Sigmoid colon (tissue), 7 donors: ENCODE measurements at places on chromosomes 11 and 22. TPM values are rescaled to one million over a fixed set of nuclear protein-coding genes. Genes with fewer than 3 reads are reported as not detected.

GRCh38 chr11:61611309-61611708 lies 30.4 kb upstream of the SYT7 start:
- no peaks in the 10 kb centered on the region for H3K36me3 ChIP-seq
- no peaks in the 10 kb centered on the region for H3K4me1 ChIP-seq
- H3K27ac ChIP-seq, result no peak overlapping the region
- no peak overlapping the region for H3K4me3 ChIP-seq
- no peaks in the 10 kb centered on the region for H3K27me3 ChIP-seq

Gene LRP4
- total RNA-seq, result 14.4 TPM

Gene KCNJ11
- total RNA-seq, result 0.16 TPM

DNA sequence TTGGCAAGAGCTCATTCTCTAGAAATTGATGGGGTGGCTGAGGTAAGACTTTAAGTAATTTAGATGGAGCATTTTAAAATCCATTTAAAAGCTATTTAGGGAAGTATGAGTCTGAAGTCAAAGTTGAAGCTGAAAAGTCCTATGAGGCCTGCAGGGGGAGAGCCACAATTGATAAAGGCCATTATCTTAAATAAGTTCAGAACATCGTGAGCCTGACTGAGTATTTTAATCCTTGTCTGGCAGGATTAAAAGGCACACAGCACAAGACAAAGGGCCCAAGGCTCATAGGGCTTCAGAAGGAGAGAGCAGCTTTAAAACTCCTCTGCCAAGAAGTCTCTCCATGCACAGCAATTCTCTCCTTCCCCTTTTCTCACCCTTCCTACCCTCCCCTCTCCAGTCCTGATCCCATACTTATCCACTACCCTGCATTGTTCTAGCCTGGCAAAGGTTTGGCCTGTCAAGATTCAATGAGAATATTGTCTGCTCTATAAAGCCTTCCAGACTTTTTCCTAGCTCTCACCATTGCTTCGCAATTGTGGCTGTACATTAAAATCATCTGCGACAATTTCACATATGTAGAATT lies 1312.9 kb downstream of the FAM181B start:
- no peaks in the 10 kb centered on the region for H3K4me1 ChIP-seq
- no peak overlapping the region for H3K4me3 ChIP-seq
- no peaks in the 10 kb centered on the region for H3K27me3 ChIP-seq
- H3K36me3 ChIP-seq, result no peaks in the 10 kb centered on the region

GRCh38 chr22:19479355-19480172 lies at the start of gene CDC45:
CDC45 (plus strand) TSS chr22:19479920; CDS start chr22:19479969, 49 bp downstream.
- peaks cover 3% of the 10 kb centered on the region for H3K36me3 ChIP-seq
- no peaks in the 10 kb centered on the region for H3K27me3 ChIP-seq
- peak; percentile 98 for DNase-seq
- H3K4me3 ChIP-seq, result peak within 1 kb of the TSS; percentile 97
- H3K27ac ChIP-seq, result peak within 1 kb of the TSS; percentile 94
- H3K4me1 ChIP-seq, result peaks cover 24% of the 10 kb centered on the region

- no peaks in the 10 kb centered on the region for H3K27me3 ChIP-seq
- H3K36me3 ChIP-seq, result no peaks in the 10 kb centered on the region
- H3K4me1 ChIP-seq, result no peaks in the 10 kb centered on the region
- H3K4me3 ChIP-seq, result peak overlapping the region; percentile 17
- no peak for DNase-seq
Measured at GRCh38 chr11:6746086-6746618, 25.6 kb downstream of the OR2AG2 start.

DNA sequence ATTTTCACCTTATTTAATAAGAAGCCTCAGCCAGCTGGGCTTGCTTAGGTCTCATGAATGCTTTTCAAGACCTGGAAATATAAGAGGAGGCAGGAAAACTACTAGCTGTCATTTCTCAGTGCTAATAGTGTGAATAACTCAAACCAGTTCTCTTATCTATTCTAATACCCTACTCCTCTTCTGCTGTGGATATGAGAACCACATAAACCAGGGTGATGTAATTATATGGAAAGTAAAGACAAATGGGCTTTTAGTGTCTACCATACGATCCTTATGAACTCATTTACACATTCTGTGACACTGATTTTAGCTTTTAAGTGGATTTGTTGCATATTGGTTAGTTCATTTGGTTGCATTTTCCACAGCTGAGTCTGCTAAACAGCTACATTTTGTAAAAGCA lies 8.6 kb downstream of the PDGFD start:
- H3K4me1 ChIP-seq, result no peaks in the 10 kb centered on the region
- DNase-seq, result no peak
- H3K27ac ChIP-seq, result no peak overlapping the region
- no peaks in the 10 kb centered on the region for H3K36me3 ChIP-seq

Gene KIRREL3
- total RNA-seq, result 1.8 TPM

- no peak overlapping the region for H3K27ac ChIP-seq
- H3K27me3 ChIP-seq, result no peaks in the 10 kb centered on the region
- no peaks in the 10 kb centered on the region for H3K36me3 ChIP-seq
- H3K4me1 ChIP-seq, result no peaks in the 10 kb centered on the region
- no peak overlapping the region for H3K4me3 ChIP-seq
- no peak for DNase-seq
Measured at GRCh38 chr11:28584992-28585391, 476.8 kb downstream of the METTL15 start.

Gene RFPL2
- total RNA-seq, result not detected
